H4 (cell line): ENCODE measurements at places on chromosomes 6 and 20. TPM values are rescaled to one million over a fixed set of nuclear protein-coding genes. Genes with fewer than 3 reads are reported as not detected.

SCUBE3 gene
- 0.02 TPM in 1 of 2 replicates, not detected in the other for total RNA-seq

GRCh38 chr20:50605136-50605535 lies 86.2 kb downstream of the RIPOR3 start:
- DNase-seq: no peak

SHLD1 gene
- 4.3 and 6.3 TPM in 2 replicates for total RNA-seq

DNA sequence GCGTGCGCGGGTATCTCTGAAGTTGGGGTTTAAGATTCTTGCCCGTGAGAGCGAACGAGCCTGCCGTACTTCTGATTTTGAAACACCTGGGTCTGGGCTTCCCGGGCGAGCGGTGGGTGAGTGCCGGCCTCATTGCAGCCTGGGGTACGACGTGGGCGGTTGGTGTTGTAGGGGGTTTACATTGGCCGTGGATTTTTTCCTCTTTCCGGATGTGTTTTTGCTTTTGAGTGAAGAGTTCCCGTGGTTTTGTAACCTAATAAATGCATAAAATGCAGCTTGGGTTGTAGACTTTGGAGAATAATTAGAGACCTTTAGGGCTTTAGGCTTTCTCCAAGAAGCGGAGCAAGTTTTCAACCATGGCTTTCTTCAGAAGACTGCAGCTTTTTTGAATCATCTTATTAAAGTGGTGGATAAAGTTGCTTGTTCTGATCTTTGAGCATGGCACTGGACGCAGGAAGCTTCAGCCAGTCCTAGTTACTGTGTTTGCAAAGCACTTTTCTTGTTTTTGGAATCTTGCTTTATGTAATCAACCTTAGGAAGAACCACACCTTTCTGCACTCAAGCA lies 314 bp downstream of the FARS2 start:
- DNase-seq: no peak

SLC35D3 gene
- not detected in 2 replicates for total RNA-seq

SLC22A7 gene
- not detected in 2 replicates for total RNA-seq
